ENCODE measurements at places on chromosomes 4 and X.

- no peak for DNase-seq
Observed at GRCh38 chr4:187108845-187109244, 385.2 kb upstream of the FAT1 start.

GRCh38 chr4:137422666-137423065 is 109.6 kb downstream of the PCDH18 start:
- DNase-seq: no peak

DNA sequence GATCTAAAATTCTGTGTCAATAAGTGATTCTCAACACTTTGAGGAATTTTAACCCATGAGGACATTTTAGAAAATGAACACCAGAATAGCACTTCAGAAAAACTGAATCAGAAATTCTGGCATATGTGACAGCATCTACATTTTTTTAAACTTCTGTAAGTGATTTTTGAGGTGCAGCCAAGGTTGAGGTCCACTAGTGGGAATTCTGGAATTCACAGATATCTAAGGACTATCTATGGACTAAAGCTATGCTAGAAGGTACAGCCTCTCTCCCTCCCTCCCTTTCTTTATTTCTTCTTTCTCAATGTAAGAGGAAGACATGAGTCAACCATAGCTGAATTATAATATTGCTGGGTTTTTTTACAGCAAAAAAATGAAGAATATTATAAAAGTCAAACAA is 508.2 kb upstream of the ATOH1 start:
- DNase-seq: no peak

GRCh38 chrX:145817331-145818185 is at the start of gene SLITRK2:
TSS of gene SLITRK2 (plus strand) at chrX:145817829. CDS start at chrX:145822426, 4,597 bp downstream.
- DNase-seq: no peak

- no peak for DNase-seq
Observed at GRCh38 chrX:1485033-1485432, 32.3 kb upstream of the ASMTL start.

- peak; percentile 99 for DNase-seq
Observed at GRCh38 chr4:156771171-156771837, 200.3 kb downstream of the PDGFC start.

- DNase-seq: no peak
Observed at GRCh38 chrX:131225078-131225477, 64.0 kb downstream of the IGSF1 start.

GRCh38 chrX:30196322-30196721 is 19.0 kb upstream of the MAGEB2 start:
- peak; percentile 1 for DNase-seq

DNA sequence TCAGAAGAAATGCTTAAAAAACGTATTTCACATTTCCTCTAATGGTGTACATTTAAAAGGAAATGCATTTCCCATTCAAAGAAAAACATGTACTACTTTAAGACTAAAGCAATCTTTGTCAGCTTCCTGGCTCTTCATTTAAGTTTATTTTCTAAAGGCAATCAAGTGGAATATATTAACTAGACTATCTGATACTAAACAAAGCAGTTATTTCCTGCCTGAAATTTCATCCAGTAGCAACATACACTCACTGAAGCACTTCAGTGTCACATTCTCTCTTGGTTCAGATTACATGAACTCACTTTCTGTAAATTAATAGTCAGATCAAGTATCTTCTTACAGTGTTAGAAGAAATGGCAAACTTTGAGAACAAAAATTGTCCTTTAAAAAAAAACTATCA is 42.5 kb downstream of the LRBA start:
- no peak for DNase-seq

DNA sequence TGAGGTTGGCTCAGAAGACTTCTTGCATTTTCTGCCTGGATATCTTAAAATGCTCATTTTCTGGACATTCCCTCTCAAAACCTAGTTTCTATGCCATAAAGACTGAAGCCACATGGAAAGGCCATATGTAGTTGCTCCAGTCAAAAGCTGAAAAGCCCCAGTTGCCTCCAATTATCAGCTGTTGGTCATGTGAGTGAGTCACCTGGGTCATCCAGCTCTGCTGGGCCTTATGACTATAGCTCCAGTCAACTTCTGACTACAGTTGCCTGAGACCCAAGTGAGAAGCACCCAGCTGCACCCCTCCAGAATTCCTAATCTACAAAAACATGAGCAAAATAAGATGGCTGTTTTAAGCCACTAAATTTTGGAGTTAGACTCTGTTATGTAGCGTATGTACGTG is 41.9 kb downstream of the HELQ start:
- peak; percentile 6 for DNase-seq

DNA sequence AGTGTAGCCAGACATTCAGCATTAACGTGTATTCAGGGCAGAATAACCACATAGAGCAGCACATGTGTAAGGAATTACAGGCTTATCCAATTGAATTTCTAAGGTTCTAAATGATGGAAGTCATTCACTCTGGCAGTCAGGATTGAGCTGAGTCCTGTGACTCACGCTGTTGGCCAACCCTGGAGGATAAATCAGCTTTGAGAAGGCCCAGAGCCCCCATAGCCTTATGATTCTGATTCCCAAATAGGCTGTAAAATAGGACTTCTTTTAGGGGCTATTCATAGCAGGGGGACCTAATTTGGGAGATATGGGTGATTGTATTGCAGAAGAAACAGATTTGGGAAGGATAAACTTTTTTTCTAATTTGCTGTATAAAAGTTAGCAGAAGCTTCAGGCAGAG is 8.1 kb upstream of the HPF1 start:
- no peak for DNase-seq

GRCh38 chrX:35166023-35166422 is 223.4 kb downstream of the FAM47B start:
- no peak for DNase-seq

DNA sequence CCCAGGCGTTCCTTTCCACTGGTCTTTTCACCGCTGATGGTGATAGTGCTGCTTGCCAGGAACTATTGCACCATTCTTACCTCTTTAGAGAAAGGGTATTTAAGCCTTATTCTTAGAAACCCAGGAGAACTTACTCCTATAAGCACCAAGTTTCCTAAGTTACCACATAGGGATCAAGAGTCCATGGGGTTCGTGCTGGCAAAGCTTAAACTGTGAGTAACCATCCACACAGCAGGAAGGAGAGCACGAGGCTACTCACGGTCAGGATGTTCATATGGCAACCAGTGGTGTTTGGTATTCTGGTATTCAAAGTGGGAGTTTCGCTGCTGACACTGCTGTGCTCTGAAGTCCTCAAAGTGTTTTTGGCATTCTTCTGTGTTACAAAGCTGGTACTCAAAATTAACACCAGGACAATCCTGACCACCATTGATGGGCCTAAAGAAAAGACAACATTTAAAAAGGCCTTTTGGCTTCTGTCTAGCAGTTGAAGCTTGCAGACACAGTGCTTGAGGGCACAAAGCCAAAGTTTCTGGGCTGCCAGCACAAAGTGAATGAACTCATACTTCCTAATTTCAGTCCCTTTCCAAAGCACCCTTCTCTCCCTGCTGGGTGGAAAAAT is 256.9 kb downstream of the ADAMTS3 start:
- peak; percentile 98 for DNase-seq

DNA sequence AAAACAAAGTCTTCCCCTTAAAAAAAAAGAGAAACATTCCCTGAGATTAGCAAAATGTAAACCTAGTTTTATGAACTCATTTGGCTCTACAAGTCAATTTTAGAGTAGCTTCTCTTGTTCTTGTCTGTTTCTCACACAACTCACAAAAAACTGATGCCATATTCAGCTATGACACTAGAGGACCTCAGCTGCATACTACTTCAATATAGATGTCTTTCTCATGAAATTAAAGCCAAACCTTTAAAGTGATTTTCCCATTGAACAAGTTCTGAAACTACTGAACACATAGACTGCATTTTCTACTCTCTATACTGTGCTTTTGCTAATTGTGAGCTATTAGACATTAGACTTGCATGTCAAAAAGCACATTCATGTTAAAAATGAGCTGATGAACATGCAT is 49.8 kb downstream of the TBCK start:
- peak; percentile 37 for DNase-seq

DNA sequence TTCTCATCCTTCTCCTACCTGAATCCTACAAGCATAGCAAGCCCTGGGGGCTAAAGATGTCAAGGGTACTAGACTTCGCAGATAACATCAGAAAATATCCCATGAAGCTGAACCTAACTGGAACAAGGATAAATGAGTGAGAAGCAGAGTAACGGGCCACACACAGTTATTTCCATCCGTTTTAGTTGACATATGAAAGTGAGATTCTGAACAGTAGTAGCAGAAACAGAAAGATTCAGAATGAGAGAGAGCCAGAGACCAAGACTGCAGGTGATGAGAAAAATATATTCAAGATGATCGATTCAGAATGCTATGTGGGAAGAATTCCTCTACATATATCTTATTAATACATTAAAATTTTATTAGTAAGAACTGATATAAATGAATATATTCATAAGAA is 165.1 kb downstream of the TSPAN5 start:
- no peak for DNase-seq

- no peak for DNase-seq
Observed at GRCh38 chr4:98311656-98312055, 50.5 kb downstream of the RAP1GDS1 start.

DNA sequence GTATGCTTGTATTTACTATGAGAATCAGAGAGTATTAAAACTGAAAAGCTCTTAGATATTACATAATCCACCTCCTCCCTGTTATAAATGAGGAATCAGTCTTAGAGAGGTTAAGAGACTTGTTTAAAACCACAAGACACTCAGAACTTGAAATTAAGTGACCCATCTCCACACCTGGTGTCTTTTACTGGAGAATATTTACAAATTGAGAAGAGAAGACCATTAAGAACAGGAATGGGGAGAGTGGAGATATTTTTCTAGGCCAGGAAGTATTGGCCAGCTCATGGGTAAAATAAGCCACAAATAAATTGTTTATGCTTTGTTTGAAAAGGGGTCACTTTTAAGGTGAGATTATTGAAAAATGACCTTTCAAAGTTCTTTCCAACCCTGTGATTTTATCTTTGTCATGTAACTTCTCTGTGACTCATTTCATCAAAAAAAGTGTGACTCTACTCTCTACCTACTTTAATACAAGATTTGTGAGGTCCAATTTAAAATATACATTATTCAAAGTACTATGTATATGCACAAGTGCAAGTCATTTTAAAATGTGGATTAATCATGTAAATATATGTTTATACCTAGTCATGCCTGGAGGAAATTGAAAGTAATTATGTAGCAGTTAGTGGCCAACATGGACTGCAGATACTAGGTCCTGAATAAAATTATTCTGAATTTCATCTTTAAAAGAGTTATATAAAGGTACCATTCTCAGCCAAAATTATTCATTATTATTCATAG is 15.9 kb upstream of the COX7B2 start:
- DNase-seq: no peak

GRCh38 chr4:25811374-25811690 is 51.5 kb downstream of the SEL1L3 start:
- DNase-seq: no peak

GRCh38 chr4:139794158-139794954 is 128.7 kb downstream of the MGST2 start:
- no peak for DNase-seq

- DNase-seq: no peak
Observed at GRCh38 chr4:147594107-147594506, 23.1 kb upstream of the TMEM184C start.

GRCh38 chr4:41572516-41572915 is 34.6 kb downstream of the LIMCH1 start:
- DNase-seq: no peak

DNA sequence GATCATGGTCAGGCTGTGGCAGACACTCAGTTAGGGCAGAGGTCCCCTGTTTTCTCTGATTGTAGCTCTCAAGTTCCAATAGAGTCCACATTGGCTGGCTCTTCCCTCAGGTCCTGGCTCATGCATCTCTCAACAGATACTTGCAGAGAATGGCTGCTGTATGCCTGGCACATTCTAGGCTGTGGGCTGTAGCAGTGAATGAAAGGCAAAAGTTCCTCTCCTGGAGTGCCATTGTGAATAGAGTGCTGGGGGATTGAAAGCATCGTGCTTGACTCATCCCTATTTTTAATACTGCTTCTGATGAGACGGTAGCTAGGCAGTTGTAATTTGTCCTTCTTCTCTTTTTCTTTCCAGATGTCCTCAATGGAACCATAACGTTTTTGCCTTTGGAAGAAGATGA is 5.5 kb downstream of the TRMT44 start:
- DNase-seq: no peak

GRCh38 chrX:155027509-155028066 is 944 bp downstream of the FUNDC2 start:
- peak; percentile 62 for DNase-seq

GRCh38 chrX:50865311-50865710 is 45.2 kb upstream of the BMP15 start:
- no peak for DNase-seq

DNA sequence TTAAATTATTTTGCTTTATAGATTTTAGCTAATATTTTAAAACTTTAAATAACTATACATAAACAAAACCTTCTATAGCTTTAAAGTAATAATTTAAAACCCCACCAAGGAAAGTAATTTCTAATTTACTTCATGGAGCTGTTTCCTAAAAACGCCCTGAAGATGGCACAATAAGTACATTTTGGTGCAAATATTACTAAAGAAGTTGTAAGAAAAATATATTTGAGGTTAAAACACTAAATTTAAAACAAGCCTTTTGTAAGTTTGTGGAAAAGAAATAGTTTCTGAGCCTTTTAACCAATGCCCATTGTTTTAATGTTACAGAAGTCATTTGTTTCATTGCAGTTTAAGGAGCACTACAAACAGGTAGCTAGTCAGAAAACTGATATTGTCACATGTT is 137.4 kb upstream of the AGA start:
- no peak for DNase-seq

DNA sequence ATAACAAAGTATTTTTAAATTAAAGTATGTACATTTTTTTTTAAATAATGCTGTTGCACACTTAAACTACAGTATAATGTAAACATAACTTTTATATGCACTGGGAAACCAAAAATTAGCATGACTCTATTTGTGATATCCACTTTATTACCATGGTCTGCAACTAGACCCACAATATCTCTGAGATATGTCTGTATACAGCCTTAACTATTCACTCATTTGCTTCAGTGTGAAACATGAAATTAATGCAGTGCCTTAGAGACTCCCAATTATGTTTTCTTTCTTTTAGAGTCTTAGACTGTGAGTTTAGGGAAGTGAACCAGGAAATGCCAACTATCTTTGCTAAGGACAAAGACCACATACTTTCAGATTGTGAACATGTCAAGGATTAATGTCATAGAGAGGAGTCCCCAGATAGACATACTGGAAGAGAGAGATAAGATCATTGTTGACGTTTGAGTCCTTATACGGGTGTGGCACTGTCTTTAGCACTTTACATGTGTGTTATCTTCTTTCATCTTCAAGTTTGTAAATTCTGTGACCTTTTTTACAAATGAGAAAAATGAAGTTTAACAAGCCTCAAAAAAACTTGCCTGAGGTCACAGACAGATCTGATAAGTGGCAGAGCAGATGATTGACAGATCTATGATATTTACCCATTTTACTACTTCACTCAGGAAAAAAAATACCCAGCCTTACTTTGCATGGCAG is 23.2 kb downstream of the CXorf58 start:
- no peak for DNase-seq

- peak; percentile 65 for DNase-seq
Observed at GRCh38 chr4:3041192-3042142, 32.9 kb downstream of the HTT-AS start.

- no peak for DNase-seq
Observed at GRCh38 chrX:1720836-1721235, 106.0 kb downstream of the ASMT start.

Measured in mammary epithelial cell (primary cell).